Airway epithelial cell (primary cell): ENCODE measurements at places on chromosomes 7 and 10. TPM values are rescaled to one million over a fixed set of nuclear protein-coding genes. Genes with fewer than 3 reads are reported as not detected.

The TAS2R5 gene
- total RNA-seq, result 0.14 and 0.79 TPM in 2 replicates

The STEAP4 gene
- total RNA-seq, result 0.92 and 0.93 TPM in 2 replicates

The PTF1A gene
- total RNA-seq, result not detected in 2 replicates

The IDI2 gene
- not detected in 2 replicates for total RNA-seq

The DRGX gene
- not detected in 2 replicates for total RNA-seq

The BLNK gene
- total RNA-seq, result 8.6 and 14.8 TPM in 2 replicates

The ASB10 gene
- total RNA-seq, result not detected in 2 replicates

The KNDC1 gene
- 0.09 TPM in 1 of 2 replicates, not detected in the other for total RNA-seq

The CHST3 gene
- total RNA-seq, result 19.8 and 22.4 TPM in 2 replicates

The TMEM196 gene
- total RNA-seq, result not detected in 2 replicates

The NUDT13 gene
- total RNA-seq, result 0.14 and 0.85 TPM in 2 replicates

The SFRP4 gene
- total RNA-seq, result not detected in 2 replicates

The SRPK2 gene
- 38.0 and 42.8 TPM in 2 replicates for total RNA-seq

The CALY gene
- not detected in 2 replicates for total RNA-seq

The AGAP9 gene
- 0.09 and 1.2 TPM in 2 replicates for total RNA-seq

The DENND2A gene
- total RNA-seq, result 0.42 TPM in 1 of 2 replicates, not detected in the other

The FKBP6 gene
- not detected in 2 replicates for total RNA-seq

The MYOZ1 gene
- total RNA-seq, result not detected in 2 replicates

The GPR37 gene
- total RNA-seq, result 1.3 and 1.6 TPM in 2 replicates

The NEUROG3 gene
- not detected in 2 replicates for total RNA-seq

The PBLD gene
- total RNA-seq, result 0.98 and 1.5 TPM in 2 replicates

The ELFN1 gene
- total RNA-seq, result 0.07 and 0.14 TPM in 2 replicates

The CYP2C18 gene
- total RNA-seq, result 2.4 and 3.2 TPM in 2 replicates

The CTBP2 gene
- total RNA-seq, result 66.0 and 83.1 TPM in 2 replicates

The ADAMTS14 gene
- total RNA-seq, result 0.35 TPM in 1 of 2 replicates, not detected in the other
